ENCODE measurements at places on chromosomes 13 and 19. TPM values are rescaled to one million over a fixed set of nuclear protein-coding genes. Genes with fewer than 3 reads are reported as not detected.

Gene ZNF844
- total RNA-seq: 5.2 TPM

DNA sequence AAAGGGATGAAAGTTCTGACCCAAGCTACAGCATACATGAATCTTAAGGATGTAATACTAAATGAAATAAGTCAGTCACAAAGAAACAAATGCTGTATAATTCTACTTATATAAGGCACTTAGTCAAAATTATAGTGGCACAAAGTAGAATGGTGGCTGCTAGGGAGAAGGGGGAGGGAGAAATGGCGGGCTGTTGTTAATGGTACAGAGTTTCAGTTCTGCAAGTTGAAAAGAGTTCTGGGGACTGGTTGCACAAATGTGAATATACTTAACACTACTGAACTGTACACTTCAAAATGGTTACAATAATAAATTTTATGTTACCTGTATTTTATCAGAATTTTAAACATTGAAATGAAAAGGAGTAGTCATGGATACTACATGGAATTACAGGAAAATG is 48.9 kb upstream of the CLDN10 start:
- no peak for DNase-seq

Gene KCTD15
- total RNA-seq: 50.1 TPM

GRCh38 chr13:77511552-77511951 is 24.0 kb upstream of the SCEL start:
- no peak for DNase-seq

DNA sequence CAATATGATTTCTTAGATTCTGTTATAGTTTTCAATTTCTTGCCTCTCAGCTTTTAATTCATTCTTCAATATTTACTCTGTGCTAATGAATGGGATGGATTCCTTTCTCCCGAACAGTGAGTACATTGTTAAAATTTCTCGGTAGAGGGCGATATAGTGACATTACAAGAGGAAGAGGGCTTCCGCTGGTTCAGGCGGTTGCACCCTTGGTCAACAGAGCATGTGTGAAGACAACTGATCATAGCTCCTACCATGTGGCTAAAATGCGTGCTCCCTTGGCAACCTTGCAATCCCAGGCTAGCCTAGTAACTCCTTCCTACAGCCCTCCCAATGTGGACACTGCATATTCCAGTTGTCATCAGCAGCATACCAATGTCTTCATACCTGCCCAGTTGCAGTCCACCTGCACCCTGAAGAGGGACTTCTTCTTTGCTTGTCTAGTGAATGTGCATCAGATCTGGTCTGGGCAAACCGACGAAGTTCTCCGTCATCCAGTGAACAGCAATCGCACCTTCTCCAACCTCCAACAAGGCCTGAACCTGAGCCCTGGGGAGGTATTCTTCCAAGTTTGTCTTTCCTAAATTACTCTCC is 653.0 kb upstream of the GPC6 start:
- DNase-seq: peak; percentile 72

GRCh38 chr13:111396457-111396856 is 76.0 kb downstream of the TEX29 start:
- no peak for DNase-seq

DNA sequence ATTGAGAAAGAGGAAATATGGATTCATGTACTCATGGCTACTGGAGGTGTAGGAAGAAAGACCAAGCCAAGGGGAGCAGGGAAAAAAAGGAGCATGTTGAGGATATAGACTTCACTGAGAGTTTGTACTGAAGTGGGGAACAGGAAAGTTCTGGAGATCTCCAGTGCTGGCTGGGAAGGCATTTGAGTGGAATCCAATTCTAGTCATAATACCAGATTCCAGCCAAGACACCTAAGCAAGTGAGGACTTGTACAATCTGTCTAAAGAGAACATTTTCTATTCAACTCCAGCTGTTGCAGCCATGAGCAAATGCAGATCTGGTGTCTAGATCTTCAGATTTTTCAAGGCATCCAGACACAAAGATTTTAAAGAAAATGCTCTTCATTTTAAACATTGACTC is 412.5 kb downstream of the OXGR1 start:
- no peak for DNase-seq

- DNase-seq: no peak
These were observed 5.5 kb upstream of the SERP2 start for GRCh38 chr13:44368062-44368591.

DNA sequence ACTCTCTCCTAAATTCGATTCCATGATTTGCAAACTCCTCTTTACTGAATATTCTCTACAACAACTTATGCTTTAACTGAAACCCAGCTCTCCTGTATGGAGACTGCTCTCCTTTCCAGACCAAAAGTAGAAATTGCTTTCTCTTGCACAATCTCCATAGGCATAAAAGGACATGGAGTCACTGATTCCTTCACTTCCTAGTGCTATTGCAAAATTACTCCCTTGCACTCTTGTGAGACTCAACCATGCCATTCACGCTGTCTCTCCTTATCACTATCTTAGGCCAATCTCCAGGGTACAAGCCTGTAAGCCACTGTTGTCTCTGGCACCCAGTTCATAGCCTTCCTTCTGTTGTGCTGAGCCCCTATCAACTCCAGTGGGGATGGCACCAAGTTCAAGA is 30.6 kb downstream of the SERPINE3 start:
- DNase-seq: no peak

GRCh38 chr19:53541971-53542370 is 4.0 kb downstream of the ZNF331 start:
- DNase-seq: no peak

DNA sequence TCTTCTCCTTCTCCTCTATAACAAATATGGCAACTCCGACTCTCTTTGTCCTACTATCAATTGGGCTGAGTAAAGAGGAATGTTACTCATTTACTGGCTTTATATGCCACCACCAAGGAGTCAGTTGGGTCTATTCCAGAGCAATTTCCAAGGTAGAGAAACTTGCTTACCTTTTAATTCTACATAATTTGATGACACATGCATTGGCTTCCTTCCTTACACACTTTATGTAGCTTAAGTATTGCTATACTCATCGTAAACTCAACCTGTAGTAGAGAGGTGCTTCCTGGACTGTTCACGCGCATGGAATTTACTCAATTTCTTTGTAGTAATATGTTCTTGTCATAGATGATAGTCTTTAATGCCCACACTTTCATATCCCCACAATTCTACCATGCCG is 160.7 kb downstream of the LMO7 start:
- DNase-seq: no peak

Gene SPIB
- not detected for total RNA-seq

DNA sequence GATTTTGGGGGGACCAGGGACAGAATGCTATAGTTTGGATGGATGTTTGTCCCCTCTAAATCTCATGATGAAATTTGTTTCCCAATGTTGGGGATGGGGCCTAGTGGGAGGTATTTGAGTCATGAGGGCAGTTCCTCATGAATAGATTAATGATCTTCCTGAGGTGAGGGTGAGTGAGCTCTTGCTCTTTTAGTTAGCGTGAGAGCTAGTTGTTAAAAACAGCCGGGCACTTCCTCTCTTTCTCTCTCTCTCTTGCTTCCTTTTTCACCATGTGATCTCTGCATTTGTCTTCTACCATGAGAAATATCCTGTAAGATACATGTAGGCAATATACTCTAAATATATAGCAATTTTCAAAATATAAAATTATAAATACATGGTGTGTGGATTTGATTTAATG is 290.8 kb upstream of the PCDH9 start:
- DNase-seq: no peak

- DNase-seq: no peak
These were observed 15.9 kb downstream of the HIPK4 start for GRCh38 chr19:40374084-40374483.

Measured in SK-MEL-5 (cell line).